Naive thymus-derived CD8-positive, alpha-beta T cell (primary cell): ENCODE measurements at places on chromosomes 11 and 22.

DNA sequence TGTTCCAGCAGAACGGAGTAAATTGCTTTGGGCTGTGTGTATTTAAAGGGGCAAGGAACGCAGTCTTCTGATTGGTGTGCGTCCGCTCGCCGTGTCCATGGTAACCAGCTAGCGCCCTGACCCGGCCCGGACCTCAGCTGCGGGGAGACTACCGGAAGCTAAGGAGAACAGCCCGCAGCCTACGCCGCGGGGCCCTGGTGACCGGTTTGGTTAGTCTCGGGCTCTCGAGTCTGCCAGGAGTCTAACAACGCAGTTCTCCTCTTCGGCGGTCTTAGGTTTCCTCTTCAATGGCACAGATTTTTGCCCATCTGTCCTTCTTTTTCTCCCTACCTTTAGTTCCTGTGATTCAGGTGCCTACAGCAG is 3.5 kb upstream of the OR56A3 start:
- DNase-seq, result no peak

GRCh38 chr22:24593836-24594568 is 1.1 kb upstream of the LRRC75B start:
- DNase-seq, result no peak

- no peak for DNase-seq
These were observed 112.0 kb downstream of the DBX1 start for GRCh38 chr11:20048246-20048645.

DNA sequence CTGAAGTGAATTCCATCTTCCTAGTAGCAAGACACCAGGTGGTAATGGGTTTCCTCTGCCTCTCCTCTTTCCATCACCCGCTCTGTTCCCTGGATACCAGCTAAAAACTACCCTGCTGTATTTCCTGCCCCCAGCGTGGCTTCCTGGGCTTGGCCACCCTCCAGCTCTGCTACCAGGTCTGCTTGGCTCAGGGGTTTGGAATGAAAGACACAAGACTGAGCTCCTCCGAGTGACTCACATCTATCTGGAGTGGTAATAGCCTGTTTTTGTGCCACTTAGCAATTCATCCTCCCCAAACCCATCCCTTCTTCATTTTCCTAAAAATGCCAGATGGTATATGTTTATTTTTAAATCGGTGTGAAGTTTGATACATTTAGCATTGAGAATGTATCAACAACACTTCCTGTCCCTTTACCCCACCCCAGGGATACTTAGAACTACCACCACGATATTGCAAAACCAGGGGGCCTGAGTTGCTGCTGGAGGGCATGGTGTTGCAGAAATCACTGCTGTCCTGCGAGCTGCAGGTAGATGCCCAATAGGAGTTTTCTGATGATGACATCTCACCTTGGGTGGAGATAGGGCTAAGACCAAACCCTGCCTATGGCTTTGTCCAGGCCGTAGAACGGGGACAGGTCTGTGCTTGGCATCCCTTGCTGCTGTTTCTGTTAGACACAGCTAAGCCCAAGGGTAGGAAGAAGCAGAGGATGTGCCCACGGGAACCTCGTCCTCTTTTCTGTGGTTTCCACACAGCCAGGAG is 7.5 kb upstream of the MICAL3 start:
- DNase-seq, result no peak

DNA sequence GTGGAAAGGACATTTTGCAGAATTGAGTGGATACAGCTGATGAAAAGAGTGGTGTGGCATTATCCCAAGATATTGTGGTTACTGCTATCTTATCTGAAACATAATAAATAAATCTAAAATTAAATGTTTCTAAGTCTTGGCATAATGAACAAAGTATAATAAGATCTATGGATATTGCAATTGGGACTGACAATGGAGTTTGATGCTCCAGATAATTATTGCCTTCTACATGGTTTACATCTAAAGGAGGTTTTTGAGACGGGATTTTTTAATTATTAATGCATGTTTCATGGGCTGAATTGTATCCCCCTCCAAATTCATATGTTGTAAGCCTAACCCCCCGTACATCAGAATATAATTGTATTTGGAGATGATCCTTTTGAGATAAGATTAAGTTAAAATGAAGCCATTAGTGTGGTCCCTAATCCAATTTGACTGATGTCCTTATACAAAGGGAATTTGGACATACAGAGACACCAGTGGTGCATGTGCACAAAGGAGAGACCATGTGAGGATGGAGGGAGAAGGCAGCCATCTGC is 198.5 kb downstream of the MSANTD4 start:
- DNase-seq, result no peak

DNA sequence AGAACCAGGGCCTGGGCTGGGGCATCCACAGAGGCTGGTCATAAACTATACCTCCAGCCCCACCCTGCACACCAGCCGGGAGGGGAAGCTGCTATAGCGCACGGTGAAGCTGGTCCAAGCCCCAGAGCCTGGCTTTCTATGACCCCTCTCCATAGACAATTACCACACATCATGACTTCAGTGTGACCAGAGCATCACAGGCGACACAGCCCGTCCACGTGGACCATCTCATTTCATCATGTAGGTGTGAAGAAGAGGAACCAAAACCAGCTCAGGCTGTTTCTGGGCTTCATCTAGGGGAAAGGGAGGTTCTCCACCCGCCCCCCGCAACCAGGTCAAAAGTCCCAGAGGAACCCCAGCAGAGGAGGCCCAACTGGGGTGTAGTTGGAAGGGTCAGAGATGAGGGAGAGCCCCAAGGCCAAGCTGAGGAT is 3.0 kb downstream of the CXCR5 start:
- peak; percentile 54 for DNase-seq
